Stimulated activated CD4-positive, alpha-beta T cell treated with anti-CD3 and anti-CD28 coated beads, Interleukin-4, amount 100 ng/mL, for 24 hours (primary cell): ENCODE measurements at places on chromosomes 5 and 9.

GRCh38 chr5:165325221-165325620, 1819.8 kb downstream of the MAT2B start:
- DNase-seq: no peak

GRCh38 chr9:99431103-99431502, 209.0 kb downstream of the SEC61B start:
- no peak for DNase-seq

DNA sequence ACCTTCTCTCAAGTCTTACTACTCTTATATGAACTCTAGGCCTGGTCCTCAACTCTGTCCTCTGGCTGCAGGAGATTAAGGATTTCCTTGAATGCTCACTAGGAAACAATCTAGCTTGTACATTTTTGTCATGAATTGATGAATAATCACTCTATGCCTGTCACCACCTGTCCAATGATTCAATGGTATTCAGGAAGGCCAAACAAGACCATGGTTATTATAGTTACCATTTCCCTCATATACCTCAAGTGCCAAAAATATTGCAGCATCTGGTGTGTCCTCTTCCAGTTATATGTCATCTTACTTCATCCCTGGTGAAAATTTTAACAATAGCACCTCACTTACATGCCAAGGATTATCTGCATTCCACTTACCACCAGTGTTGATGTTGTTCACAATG, 179.0 kb upstream of the MOCS2 start:
- DNase-seq: no peak

GRCh38 chr9:79237861-79238260, 333.9 kb upstream of the TLE4 start:
- no peak for DNase-seq

GRCh38 chr5:52275639-52276038, 512.1 kb upstream of the ITGA1 start:
- no peak for DNase-seq

GRCh38 chr5:140312067-140312790, 9.3 kb upstream of the PFDN1 start:
- DNase-seq: no peak

GRCh38 chr9:95962936-95963335, 87.4 kb downstream of the ERCC6L2 start:
- DNase-seq: no peak

DNA sequence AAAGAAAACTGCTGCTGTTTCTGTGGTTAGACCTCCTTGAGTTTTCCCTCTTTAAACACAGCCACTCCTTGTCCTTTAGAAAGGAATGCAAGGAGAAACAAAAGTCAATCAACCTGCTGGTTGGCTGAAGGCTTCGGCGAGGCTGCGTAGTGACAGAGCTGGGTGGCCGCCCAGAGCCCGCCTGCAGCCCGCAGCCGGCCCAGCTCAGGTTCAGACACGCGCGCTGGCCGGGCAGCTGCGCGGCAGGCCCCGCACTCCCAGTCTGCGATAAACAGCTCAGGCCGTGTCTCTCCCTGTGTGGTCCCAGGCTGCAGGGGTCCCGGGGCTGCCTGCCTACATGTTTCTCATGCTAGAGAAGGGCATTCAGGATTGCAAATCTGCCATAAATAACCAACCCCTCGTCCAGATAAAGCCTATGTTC, 115.4 kb downstream of the HSD17B3 start:
- DNase-seq: no peak

- no peak for DNase-seq
Measured at GRCh38 chr5:107523029-107523680, 147.6 kb downstream of the EFNA5 start.

DNA sequence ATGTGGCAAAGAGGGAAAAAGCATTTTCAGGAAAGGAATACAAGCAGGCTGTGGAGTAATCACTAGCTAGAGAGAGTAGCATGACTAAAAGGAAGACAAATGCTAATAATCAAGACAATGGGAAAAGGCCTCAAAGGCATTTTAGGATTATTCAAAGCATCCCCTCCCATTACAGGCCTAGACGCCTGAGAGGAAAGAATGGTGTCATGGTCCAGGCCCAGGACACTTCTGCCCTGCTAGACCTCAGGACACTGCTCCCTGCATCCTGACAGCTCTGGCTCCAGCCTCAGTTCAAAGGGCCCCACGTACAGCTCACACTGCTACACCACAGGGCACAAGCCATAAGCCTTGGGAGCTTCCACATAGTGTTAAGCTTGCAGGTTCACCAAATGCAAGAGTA, 40.8 kb upstream of the SHISAL2B start:
- DNase-seq: no peak

- DNase-seq: no peak
Measured at GRCh38 chr5:167122267-167122666, 1169.2 kb upstream of the WWC1 start.

DNA sequence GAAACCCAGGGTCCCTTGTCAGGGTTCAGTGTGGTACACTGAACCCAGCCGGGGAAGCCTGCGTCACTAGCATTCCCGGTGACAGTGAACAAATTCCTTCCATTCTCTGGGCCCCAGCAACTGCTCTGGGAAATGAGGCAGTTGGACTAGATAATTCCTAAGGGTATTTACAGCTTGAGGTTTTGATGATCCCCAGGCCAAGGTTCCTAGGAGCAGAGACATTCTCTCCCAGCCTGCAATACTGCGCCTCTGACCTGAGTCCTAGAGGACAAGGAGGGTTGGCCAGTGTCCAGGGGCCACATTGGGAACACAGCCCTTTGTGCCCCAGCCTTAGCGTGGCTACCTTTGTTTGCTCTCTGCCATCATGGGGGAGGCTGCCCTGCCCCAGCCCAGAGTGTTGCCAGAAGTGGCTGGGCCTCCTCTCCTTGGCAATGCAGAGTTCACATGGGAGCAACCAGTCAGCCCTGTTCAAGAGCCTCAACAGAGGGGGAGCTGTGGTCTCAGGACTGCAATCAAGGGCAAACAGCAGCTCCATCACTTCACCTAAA, 178.2 kb downstream of the SEC61B start:
- no peak for DNase-seq

DNA sequence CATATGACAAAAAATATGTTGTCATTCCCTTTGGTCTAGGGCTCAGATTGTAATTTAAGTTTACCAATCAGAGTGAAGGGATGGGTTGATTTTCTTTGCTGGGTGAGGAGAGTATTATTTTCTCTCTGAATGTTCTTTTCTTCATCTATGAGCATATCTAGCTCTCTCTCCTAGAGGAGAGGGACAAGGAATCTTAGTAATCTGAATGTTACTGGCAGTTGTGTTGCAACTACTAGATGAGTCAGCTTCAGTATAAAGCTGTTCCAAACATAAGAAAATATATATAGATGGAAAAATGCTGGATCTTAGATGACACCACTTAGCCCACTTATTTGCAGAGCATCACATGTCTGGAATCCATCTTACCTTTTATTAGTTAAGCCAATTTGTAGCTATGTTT, 259.3 kb downstream of the TUSC1 start:
- no peak for DNase-seq

DNA sequence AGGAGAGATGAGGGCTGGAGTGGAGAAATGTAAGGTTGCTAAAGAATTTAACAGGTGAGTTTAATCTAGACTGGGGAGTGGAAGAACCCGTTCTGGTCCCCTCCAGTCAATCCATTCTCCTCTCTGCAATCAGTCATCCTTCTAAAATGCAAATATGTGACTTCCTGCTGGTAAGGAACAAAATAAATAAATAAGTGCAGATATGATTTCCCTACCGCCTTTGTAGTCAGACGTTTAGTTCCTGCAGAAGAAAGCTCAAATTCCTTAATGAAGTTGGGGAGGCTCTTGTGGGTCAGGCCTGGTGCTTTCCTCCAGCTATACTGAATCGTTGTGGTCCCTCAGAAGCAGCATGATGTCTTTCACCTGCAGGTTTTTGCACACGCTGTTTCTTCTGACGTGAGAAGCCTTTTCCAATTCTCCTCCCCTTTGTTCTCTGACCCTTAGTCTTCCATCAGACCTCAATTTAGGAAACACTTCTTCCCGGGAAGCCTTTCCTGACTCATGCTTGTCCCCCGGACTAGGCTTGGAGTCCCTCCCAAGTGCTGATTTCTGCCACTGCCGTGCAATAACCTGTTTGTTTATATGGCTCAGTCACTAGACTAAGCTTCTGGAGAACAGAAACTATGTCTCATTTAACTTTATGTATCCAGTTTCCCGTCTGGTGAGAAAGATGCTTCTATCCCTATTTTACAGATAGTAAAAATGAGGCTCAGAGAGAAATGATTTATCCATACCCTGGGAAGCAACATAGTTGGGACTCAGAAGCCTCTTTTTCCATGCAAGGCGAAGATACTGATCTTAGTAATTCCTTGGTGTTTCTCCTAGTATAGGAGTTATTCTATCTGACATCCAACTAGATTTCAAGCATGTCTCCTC, 1.3 kb downstream of the ATP6V1G1 start:
- DNase-seq: no peak

- no peak for DNase-seq
Measured at GRCh38 chr5:37938076-37938852, 98.4 kb upstream of the GDNF start.

DNA sequence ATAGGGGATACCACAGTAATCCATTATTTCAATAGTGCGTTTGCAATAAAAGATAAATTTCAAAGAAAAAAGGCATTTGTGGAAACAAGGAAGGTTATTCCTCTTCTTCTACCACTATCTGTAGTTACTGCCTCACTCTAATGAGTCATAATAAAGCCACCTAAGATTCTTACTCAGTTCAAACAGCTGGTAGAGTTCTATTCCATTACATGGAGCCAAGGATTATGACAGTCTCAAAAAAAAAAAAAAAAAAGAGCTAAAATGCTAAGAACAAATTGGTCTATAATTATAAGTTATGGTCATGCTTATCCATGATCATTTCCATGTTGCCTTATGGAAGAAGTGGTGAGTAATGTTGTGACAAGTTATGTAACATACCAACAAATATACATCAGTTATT, 46.3 kb downstream of the DENND1A start:
- DNase-seq: no peak

DNA sequence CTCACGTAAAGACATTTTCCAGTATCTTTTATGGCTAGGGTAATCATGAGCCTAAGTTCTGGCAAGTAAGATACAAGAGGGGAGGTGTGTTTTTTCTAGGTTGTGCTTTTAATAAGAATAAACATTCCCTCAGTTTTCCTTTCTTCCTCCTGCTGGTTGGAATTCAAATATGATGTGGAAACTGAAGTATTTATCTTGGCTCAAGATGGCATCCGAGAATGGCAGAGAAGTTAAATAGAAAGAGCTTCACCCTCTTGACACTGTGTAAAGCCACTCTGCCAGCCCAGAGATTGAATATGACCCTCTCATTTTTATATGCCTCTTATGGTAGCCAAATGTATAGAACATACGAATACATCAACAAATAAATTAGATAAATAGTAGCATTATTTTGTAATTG, 438.4 kb downstream of the ISL1 start:
- DNase-seq: no peak

DNA sequence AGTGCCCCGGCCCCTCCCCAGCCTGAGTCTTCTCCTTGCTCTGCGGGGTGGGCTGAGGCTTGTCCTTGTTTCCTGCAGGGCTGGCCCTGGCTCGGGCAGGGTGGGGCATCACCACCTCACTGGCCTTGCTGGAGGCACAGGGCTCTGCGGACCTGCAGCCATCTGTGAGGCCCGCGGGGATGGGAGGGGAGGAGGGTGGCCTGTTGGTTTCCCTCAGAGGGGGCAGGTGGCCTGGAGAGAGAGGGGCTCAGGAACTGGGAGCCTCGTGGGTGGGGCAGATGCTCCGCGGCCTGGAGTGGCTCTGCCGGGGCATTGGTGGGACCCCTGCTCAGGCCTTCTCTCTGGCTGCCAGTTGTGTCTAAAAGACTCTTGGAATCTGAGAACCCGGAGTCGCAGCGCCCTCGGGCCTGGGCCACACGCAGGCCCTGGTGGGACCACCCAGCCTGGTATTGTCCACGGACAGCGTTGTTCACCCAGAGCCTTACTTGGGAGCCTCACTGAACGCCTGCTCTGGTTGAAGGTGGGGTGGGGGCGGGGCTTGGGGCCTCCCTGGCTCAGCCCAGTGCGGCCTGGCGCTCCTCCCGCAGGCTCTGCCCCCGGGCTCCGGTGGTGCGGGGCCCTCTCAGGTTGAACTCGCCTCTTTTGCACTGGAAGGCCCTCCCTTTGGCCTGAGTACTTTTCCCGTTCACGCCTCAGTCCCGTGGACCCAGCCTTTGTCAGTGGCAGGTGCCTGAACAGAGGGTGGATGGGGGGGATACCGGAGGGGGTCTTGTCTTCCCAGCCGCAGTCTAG, 111.3 kb downstream of the RXRA start:
- DNase-seq: no peak

- no peak for DNase-seq
Measured at GRCh38 chr9:86795047-86795442, 152.3 kb downstream of the GAS1 start.

- DNase-seq: no peak
Measured at GRCh38 chr9:90552317-90552716, 90.3 kb downstream of the DIRAS2 start.

GRCh38 chr9:133632806-133633680, 3.1 kb upstream of the DBH start:
- DNase-seq: no peak

GRCh38 chr5:172727551-172727950, 43.4 kb downstream of the DUSP1 start:
- DNase-seq: no peak

- DNase-seq: peak; percentile 30
Measured at GRCh38 chr9:136327304-136327974, at the start of gene GPSM1. Gene GPSM1 (plus strand): TSS chr9:136327539. CDS start chr9:136327696, 157 bp downstream.

DNA sequence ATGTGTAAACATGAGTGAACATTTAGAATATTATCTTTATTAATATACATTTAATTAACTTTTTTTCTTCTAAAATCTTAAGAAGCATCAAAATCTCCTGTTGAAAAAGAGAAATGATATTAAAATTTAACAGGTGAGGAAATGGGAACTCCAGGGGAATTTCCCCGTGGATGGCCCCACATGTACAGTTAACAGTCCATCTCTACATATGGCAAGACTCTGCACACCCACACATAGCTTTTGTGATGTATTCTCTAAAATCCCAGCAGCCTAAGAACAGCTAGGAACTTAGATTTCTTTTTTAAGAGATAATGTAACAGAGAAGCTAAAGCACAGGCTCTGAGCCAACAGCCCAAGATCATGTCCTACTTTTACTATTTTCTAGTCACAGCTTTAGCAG, 556.3 kb upstream of the RGMB start:
- DNase-seq: no peak

GRCh38 chr9:104740621-104741020, 6.9 kb upstream of the NIPSNAP3A start:
- DNase-seq: no peak

- DNase-seq: no peak
Measured at GRCh38 chr5:114988096-114988495, 181.6 kb downstream of the TRIM36 start.

DNA sequence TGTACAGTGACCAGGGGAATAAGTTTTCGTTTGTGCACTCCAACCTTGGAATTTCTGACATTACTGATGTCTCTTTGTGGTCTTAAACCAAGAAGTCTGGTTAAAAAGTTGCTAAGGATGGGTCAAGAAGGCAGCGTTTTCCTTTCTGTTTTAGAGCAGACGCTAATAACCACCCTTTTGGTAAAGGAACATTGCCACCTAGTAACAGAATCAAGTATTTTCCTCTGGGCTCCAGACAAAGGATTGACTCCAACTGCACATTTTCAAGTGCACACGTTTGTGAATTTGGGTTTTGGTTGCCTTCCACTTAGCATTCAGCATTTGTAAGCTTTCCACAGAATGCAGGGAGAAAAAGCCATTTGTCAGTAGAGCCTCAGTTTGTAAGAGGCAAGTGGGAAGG, 22.2 kb upstream of the CEP78 start:
- no peak for DNase-seq
